ENCODE measurements at places on chromosomes 6 and 20.

- DNase-seq, result no peak
These were observed 11.1 kb downstream of the ULBP1 start for GRCh38 chr6:149974825-149975224.

DNA sequence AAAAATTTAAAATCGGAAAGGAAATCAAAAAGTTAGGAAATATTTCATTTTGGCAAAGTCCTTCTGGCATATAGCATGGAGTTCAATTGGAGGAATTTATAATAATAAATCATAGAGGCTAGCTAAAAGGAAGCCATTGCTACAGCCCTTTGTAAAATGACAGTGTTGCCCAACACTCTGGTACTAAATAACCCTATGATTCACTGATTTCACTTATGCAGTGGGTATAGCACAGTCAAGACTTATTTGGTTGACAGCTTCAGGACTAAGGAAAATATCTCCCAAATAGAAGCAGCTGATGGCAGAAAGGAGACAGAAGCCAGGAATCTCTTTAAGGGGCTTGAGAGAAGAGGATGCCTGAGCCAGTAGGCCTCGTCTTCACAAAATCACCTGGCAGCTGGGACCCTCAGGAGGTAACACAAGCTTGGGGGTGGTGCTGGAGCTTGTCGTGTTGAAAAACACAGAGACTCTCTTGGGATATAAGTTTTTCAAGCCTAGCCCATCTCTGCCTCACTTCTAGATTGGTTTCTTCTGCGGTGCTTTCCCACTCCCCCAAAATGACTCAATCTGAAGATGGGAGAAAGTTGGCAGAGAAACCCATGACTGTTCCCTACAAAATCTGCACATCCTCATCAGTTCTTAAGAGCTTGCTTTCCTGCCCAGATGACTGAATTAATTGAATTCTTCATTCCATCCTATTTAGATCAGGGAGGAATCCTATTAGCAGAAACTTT lies 38.4 kb upstream of the EYA4 start:
- DNase-seq, result no peak

DNA sequence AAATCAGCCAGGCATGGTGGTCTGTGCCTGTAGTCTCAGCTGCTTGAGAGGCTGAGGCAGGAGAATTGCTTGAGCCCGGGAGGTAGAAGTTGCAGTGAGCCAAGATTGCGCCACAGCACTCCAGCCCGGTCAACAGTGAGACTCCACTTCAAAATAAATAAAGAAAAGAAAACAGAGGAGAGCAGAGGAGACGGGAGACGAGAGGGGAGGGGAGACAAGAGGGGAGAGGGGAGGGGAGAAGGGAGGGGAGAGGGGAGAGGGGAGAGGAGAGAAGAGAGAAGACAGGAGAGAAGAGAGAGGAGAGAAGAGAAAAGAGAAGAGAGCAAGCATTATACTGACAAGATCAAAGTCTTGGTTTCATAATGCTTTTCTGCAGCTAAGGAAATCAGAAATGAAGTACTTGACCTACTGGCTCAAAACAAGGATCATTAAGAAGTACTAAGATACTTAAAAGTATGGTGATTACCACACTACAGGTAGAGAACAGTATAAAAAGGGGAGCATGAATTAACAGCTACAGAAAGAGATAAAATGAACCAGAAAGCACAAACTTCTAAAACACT lies 30.5 kb downstream of the FAM8A1 start:
- DNase-seq, result no peak

DNA sequence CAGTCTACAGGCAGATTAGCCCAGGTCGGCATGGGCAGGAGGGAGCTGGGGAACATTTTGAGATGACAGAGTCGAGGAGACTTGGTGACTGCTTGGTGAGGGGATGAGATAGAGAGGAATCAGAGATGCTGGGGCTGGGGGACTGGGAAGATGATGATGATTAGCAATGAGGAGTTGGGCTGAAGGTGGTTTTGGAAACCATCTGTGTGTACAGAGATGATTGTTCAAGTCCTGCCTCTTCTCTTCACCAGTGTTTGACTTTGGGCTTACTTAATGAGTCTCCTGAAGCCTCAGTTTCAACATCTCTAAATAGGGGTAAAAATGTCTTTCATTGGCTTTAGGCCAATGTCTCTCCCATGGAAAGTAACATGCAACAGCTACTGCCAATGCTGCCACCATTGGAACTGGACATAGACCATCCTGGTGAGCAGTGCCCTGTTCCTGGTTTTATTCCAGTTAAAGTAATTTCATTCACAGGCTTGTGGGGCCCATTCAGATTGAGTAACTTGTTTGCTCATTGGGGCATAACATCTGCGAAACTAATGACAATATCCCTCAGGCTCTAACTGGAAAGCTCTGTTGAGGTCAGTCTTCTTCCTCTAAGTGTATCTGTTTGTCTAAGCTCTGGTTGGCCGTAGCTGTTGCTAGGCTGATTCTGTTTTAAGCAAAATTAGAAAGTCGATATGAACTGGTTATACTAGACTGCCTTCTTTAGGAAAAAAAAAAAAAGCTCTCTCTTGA lies 99.1 kb downstream of the ARMC2 start:
- DNase-seq, result no peak

- no peak for DNase-seq
These were observed 28.6 kb downstream of the SLC23A2 start for GRCh38 chr20:4972506-4973251.

GRCh38 chr6:165881806-165882205 lies 218.8 kb upstream of the PDE10A start:
- no peak for DNase-seq

DNA sequence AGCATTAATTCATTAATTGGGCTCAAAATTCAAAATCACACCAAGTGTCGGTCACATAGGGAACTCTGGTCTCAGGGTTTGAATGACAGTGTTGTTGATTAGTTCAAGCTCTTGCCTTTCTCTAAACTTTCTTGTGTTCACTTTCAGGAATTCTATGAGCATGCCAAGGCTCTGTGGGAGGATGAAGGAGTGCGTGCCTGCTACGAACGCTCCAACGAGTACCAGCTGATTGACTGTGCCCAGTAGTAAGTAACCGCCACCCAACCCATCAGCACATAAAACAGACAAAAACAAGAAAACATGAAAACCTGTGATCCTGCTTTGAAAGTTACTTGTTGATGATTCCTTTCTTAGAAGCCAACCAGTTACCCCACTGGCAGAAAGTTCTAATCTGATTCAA lies 52.7 kb downstream of the GNAS start:
- no peak for DNase-seq

DNA sequence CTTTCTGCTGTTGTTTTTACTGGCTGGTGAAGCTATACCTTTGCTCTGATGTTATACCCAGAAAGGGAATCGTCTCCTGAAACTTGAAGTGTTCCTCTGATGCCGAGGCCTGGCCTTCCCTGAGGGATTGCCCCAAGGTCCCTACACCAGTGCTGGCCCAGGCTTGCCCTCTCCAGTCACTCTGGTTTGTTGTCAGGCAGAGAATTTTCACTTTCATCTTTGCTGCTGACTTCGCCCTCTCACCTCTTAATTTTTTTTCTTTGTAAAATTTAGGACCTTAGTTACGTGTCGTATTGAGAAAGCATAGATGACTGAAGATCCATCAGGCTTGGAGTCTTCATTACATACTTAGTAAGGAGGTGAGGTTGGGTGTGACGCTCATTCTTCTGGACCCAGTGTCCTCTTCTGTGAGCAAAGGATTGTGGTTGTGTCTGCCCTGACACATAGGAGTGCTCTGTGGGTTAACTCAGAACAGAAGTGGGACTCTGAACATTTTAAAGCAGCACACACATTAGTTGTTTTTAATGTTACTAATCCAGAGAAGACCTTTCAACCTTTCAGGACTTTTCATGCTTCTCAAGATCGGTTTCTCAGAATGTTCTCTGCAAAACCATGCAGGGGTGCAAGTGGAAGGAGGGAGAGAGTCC lies 45.4 kb downstream of the TULP4 start:
- no peak for DNase-seq

GRCh38 chr6:145539831-145540230 lies 195.5 kb downstream of the EPM2A start:
- no peak for DNase-seq

All from head of caudate nucleus (tissue), 42 donors.